Retina (tissue), 1 donor: ENCODE measurements at places on chromosomes 6 and 20.

- DNase-seq: no peak
Measured at GRCh38 chr6:42047213-42047590, 3.1 kb upstream of the TAF8 start.

DNA sequence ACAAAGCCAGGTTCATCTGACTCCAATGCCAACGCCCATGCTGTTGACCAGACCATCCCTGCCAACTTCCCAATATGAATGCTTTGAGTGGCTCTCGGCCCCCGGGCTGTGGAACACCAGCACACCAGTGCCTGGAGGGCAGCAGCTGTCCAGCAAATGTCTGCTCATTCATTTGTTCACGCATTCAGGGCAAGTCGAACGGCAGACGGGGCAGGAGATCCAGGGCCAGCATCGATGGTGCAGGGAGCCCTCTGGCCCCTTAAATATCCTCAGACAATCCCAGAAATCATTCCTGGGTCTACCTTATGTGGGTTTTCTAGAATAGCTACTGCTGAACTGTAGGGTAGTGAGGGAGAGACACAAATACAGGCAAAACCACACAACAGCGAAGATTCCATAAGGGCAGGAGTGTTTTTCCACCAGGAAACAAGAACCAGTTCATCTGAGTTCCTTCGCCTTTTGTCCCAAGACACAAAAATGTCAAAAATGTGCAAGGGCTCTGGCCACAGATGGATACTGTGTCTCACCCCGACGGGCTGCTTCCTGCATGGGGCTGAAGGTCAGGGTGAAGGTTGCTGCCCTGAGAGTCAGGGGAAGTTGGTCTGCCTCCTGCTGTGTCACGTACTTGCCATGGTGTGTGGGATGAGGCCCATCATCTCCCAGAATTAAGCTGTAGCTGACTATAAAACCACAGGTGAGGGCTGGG lies 15.5 kb downstream of the RIPOR3 start:
- DNase-seq: no peak

DNA sequence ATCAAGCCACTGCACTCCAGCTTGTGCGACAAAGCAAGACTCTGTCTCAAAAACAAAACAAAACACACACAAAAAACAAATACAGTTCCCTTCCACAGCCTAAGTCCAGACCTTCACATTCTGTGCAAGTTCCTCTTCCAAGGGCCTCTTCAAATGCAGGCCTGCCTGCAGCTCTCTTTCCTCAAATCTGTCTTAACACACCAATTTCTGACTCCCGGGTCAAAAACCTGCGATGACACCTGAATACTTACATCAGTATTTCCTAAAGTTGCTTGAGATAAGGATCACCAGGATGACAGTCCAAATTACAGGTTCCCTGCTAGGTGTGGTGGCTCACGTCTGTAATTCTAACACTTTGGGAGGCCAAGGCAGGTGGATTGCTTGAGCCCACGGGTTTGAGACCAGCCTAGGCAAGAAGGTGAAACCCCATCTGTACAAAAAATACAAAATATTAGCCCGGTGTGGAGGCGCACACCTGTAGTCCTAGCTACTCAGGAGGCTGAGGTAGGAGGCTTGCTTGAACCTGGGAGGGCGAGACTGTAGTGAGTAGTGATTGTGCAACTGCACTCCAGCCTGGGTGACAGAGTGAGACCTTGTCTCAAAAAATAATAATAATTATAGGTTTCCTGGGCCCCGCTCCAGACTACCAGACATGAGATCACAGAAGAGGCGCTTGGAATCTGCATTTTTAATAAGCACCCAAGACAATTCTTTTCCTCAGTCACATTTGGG lies 8.8 kb upstream of the PARD6B start:
- no peak for DNase-seq

DNA sequence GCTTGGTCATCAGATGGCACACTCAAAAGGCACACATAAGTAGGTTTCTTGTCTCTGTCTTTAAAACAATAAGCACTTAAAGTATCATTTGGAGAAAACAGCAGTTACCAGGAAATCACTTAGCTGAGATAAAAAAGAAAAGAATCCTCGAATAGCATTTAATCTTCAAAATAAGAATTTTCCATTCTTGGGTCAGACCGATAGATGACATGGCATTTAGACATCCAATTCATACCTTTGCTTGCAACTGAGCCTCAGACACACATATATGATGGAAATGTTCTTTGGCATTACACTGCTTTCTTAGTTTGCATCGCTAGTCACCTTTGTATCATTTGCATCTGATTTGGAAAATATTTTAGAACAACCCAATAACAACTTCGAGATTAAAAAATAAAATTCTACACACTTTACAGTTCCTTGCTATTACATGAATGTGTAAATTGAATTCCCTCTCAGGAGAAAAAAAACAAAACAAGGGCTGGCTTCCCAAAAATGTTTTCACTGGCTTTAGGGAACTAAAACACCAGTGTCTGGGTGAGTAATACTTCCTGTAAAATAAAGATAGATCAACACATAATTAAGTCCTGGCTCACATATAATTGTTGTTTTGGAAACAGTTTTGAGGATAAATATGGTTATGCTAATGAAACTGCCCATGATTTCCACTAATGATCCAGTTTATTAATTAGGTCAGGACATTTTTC lies 1.3 kb upstream of the RNF217 start:
- no peak for DNase-seq

- DNase-seq: no peak
Measured at GRCh38 chr6:36519352-36519751, 27.9 kb downstream of the STK38 start.

- no peak for DNase-seq
Measured at GRCh38 chr6:2630359-2630758, 120.4 kb downstream of the MYLK4 start.

DNA sequence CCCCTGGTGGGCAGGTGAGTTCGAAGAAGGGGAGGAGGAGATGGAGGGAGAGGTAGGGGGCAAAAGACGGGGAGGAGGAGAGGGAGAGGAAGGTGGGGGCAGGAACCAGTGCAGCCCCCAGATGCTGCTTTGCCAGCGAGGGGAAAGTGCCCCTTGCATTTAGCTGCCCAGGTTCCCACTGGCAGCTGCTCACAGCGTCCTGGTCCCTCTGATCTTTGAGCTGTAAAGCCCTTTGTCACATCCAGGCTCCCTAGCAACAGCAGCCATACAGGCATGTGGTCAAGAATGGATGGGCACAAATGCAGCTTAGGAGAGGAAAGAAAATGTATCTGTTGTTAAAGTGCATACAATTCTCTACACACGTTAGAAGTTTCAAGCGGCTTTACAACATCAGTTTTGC lies 160.9 kb downstream of the CD83 start:
- DNase-seq: no peak
